ENCODE measurements at places on chromosomes 2 and 18.
A peak's percentile ranks its signal among the peaks of the same experiment; 100 is the strongest.

DNA sequence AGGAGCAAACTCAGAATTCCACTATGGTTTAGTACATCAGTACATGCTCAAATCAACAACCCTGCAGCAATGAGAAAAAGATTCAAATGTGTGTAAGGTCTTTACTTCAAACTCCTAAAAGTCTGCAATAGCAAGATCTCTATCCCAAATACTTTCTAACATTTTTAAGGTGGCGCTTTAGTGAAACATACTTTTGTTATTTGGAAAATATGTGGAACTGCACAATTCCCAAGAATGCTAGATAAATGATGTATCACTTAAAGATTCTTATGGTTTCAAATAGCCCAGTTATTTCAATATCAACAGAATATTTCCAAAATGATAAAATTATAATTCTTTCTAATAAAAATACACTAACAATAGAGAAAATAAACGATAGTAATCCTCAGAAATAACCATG is 227.6 kb upstream of the SMAD7 start:
- no peak for DNase-seq

- peak; percentile 64 for DNase-seq
Measured at GRCh38 chr2:118122594-118123281, 34.5 kb downstream of the INSIG2 start.

- peak; percentile 95 for DNase-seq
Measured at GRCh38 chr18:79645291-79645983, 34.2 kb upstream of the CTDP1 start.

GRCh38 chr2:18050001-18050400 is 171.5 kb downstream of the KCNS3 start:
- DNase-seq = no peak

DNA sequence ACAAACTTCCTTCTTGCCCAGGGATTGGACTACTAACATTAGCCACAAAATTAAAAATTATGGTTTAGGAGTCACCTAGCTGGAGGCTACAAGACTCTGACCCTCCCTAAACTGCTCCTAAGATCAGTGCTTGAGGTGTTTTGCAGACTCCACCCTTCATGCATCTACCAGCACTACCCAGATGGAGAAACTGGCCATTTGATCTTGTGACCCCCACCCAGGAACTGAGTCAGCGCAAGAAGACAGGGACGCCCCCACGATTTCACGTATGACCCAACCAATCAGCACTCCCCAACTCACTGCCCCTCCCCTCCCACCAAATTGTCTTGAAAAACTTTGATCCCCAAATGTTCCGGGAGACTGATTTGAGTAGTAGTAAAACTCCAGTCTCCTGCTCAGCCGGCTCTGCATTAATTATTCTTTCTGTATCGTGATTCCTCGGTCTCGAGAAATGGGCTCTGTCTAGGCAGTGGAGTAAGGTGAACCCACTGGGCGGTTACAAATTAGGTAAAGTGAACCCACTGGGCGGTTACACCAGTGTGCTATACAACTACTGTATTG is 40.1 kb upstream of the CCDC88A start:
- no peak for DNase-seq

GRCh38 chr2:119155633-119156032 is 2.9 kb downstream of the C1QL2 start:
- no peak for DNase-seq

DNA sequence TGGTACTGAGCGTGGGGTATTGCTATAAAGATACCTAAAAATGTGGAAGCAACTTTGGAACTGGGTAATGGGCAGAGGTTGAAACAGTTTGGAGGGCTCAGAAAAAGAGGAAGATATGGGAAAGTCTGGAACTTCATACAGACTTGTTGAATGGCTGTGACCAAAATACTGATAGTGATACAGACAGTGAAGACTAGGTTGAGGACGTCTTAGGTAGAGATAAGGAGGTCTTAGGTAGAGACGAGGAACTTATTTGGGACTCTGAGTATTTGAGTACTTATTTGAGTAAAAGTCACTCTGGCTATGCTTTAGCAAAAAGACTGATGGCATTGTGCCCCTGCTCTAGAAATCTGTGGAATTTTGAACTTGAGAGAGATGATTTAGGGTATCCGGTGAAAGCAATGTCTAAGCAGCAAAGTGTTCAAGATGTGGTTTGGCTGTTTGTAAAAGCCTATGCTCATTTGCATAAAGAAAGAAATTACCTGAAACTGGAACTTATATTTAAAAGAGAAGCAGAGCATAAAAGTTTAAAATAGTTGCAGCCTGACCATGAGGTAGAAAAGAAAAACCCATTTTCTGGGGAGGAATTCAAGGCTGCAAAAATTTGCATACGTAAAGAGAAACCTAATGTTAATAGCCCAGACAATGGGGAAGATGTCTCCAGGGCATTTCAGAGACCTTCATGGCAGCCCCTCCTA is 219.6 kb downstream of the PDE1A start:
- no peak for DNase-seq

- DNase-seq = no peak
Measured at GRCh38 chr2:13884291-13884976, 748.1 kb upstream of the LRATD1 start.

- DNase-seq = peak; percentile 90
Measured at GRCh38 chr2:169082995-169083394, 13.6 kb downstream of the DHRS9 start.

DNA sequence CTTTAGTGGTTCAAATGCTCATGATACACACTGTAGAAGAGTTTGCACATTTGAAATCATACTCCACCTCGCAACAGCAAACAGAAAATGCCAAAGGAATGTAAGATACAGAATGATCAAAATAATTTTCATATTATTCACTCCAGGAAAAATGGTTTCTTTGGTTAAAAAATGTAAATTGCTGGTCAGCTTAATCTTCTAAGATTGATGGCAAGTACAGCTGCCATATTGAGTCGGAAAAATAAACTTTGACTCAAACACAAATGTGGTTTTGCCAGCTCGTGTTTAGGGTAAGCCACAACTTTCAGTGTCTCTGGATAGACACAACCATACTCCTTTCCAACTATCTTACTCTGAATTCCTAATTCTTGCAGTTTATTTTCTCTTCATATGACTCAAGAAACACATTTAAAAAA is 154.9 kb upstream of the SMIM21 start:
- DNase-seq = no peak

- DNase-seq = peak; percentile 71
Measured at GRCh38 chr18:57649556-57650500, 28.2 kb upstream of the NARS1 start.

DNA sequence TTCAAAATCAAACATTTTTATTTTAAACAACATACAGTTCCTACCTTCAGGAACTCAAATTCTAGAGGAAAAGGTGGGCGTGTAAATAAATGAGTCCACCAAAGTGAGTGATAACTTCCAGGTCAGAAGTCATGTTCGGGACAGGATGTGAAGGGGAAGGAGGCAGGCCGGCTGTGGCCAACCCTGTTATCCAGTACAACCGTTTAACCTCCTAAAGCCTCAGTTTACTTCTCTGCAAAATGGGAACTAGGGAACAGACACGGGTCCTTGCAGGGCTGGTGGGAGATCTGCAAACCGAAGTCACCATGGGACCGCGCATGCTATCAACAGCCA is 373 bp downstream of the EIPR1 start:
- peak; percentile 45 for DNase-seq

DNA sequence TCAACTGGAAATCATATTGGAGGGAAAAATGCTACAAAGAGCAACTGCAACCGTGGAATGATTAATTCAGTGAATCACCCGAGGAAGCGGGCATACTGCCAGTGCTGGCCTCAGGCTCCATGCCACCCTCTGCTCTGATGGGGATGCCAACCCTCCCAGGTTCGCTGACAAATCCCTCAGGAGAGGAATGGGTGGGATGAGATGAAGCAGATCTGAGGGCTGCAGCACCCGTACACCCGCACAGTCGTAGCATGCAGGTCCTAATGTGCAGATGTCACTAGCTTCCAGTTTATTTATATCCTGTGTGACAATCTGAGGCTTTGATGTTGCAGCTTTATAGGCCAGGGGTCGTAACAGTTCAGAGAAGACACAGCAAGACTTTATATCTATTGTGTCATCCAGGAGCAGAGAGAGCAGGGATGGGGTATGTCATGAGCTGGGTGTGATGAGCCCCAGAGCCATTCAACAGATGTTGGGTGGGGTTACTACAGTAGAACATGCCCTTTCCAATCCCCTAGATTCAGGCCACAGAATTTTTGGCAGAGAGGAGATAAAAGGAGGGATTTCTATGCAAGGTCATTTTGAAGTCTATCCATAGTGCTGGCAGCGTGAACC is 44.6 kb downstream of the DPP4 start:
- DNase-seq = peak; percentile 34

DNA sequence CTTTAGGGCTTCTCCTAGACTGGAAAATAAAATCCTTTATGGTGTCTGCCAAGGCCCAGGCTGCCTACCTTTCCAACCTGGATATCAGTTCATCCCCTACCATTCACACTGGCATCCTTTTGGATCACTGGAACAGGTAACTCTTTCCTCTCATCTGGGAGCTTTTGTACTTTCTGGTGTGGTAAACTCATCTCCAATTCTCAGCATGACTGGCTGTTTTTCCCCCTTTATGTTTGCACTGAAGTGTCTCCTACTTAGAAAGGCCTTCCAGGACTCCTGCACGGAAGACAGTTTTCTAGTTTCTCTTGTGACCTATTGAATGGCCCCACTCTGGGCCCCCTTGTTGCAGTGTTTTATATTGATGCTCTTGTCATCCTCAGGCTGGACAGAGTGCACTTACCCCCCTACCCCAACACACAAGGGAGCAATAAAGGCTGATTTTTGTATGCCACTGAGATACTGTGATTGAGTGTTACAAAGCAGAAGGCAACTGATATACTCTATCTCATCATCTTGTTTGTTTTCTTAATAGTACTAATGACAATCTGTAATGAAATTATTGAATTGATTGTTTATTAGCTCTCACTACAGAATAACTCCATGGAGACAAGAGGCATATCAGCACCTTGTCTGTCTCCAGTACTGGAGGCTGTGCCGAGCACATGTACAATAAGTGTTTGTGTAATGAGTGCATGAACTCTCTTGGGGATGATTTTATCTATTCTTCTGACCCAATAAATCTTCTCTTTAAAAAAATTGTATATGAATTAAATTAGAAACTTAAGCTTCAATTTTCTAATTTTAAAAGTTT is 129.9 kb downstream of the PIEZO2 start:
- no peak for DNase-seq

DNA sequence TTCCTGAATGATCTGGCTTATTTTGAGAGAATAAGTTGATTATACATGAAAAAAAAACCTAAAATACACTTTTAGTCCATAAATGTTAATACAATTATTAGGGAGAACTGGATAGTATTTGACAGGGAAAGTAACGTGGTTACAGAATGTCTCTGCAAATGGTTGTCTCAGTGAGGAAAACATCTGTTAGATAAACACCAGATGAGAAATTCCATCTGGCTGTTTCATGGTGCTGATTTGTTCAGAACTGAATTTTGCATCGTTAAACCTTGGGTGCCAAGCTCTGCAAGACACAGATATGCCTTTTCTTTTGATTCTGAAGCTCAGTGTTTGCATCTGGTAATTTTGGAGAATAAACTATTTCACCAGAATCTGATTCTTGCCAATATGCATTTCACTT is 90.4 kb downstream of the SCN3A start:
- no peak for DNase-seq

GRCh38 chr2:19536136-19536535 is 177.7 kb upstream of the OSR1 start:
- DNase-seq = no peak

Measured in MV-4-11 (cell line).